ENCODE measurements at places on chromosomes 1 and 21.

DNA sequence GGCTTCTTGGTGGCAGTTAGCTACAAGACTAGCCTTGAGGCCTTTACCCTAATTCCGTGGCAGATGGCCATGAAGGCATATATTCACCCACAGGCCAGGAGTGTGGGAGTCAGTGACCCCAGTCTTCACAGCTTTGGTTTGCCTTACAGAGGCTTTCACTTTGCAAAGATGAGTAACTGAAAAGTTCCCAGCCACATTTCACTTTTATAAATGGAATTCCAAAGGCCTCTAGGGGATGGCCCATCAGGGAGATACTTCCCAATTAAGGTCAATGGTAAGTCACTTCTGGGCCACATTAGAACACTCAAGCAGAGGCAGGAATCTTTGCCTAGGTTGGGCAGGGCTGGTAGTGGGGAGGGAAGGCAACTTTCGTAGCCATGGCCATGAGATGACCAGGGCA, 13.1 kb upstream of the HEYL start:
- no peak for DNase-seq

GRCh38 chr1:183730886-183731573, 73.9 kb upstream of the RGL1 start:
- no peak for DNase-seq

DNA sequence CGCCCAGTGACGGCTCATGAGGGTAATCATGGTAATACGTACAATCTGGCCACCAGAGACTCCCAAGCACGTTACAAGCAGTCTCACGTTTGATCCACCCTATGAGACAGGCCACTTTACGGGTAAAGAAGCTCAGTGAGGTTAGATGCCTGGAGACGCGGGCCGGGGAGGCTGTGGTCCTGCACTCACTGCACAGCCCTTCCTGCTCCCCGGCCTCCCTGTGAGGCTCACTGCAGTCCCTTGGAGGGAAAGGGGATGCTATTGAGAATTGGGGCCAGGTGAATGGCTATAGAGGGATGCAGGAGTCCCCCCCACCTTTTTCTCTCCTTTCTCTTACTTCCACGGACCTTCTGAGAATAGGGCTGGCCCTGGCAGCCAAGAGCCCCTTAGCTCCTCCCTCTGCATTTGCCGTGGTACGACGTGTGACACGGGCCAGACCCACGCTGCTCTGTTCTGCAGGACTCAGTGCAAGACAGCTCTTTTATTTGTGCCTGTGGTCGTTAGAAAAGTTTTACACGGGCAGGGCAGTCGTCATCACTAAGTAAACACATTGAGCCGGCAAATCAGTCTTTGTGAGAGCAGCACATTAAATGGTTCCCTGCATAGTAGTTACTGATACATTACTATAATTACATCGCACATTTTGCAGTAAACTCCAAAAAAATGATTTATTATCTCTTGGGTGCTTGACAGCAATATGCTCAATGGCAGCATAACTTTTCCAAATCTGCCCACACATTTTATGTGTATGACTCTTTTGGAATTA, 18.8 kb downstream of the KIF26B start:
- no peak for DNase-seq

- no peak for DNase-seq
Observed at GRCh38 chr1:43034778-43035177, 76.1 kb upstream of the SLC2A1 start.

DNA sequence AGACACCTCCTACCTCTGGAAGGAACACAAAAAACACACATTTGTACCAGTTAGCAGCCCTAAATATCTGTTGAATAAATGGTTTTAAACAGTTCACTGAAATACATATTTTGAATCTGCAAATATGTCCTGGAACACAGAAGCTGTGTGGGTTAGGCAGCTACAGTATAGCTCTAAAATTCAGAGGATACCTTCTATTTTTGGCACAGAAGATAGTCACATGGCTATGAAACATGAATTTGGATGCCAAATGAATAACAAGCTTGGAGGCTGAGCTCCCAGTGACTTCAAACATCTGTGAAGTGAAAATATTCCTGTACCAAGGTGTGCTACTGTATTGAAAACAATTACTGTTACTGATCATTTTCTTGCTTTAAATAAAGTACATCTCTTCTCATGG, 391.5 kb upstream of the ADGRL2 start:
- no peak for DNase-seq

DNA sequence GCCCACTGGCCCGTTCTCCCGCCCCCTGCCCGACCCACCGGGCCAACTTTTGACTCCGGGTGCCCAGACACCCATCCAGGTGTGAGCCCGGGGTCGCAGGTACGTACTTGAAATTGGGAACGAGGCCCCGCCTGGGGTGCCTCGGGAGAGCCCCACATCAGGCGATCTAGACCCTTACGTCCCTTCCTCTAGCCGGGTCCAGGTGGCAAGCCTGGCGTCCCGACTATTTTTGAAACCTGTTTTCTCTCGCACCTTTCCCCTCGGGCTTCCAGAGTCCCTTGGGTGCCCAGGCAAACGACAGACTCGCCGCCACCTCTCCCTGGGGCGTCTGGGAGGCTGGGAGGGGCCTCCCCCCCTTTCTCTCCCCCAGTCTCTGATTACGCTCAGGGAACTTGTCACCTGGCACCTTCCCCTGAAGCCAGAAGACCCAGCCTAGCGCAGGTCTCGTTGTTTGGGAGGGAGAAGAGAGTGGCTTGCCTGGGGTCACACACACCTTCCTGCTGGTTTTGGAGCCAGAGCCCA, 898 bp downstream of the LDLRAP1 start:
- no peak for DNase-seq

DNA sequence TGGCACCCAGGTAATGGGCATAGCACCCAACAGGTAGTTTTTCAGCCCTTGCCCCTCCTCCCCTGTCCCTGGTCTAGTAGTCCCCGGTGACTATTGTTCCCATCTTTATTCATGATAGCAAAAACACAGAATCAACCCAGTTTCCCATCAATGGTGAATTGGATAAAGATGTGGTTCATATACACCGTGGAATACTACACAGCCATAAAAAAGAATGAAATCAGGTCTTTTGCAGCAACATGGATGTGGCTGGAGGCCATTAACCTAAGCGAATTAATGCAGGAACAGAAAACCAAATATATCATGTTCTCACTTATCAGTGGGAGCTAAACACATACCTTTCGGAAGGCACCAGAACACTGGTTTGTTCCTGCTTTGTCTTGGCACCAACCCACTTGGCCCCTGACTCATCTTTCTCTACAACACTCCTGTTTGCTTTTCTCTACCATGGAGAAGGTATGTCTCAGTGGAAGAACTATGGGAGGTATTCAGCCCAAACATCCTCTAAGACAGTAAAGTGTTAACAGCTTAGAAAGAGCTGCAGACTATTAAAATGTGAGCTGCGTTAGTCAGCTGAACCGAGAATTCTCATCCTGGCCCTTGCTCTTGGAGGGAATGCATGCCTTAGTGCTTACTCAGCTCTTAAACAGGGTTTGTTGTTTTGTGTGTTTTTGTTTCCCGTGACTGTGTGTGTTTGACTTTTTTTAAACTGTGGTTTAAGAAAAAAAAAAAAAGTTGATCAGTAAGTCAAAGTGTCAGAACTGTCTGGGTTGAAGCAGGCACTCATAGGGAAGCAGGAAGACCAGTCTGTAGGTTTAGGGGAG, 203.0 kb downstream of the TOMM20 start:
- DNase-seq, result no peak

- DNase-seq, result no peak
Observed at GRCh38 chr1:7899741-7900140, 40.9 kb downstream of the TNFRSF9 start.

DNA sequence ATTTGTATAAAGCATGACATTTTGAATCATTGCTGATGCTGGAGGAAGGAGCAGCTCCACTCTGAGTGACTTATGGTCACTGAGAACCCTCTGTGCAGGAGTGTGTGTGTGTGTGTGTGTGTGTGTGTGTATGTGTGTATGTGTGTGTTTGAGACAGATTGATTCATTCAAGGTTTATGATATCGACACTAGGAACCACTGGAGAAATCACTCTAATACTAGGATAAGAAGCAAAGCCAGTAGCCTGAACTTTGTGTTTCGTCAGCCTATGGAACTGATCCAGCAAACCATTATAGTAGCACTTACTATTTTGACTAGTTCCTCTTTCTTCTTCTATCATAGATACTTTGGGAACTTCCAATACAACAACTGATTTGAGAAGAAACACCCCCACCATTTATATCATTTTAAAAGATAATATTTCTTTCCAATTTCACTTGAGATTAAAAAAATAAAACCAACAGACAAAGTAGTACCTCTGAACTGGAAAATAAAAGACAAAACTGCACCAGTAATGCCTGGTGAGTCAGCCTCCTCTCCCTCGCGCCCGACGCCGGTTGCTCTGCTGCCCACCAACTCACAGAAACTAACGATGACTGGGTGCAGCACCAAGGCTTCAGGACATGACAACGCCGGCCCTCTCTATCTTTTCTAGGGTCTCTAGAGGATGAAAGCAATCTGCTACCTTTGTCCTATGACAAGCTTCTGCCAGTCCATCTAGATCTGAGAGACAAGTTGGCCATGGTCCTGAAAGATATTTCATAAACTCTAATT, 20.9 kb downstream of the SLAMF1 start:
- peak; percentile 32 for DNase-seq

- DNase-seq, result no peak
Observed at GRCh38 chr1:77560741-77561140, 121.7 kb downstream of the ZZZ3 start.

- DNase-seq, result no peak
Observed at GRCh38 chr1:35555601-35556477, 1.4 kb downstream of the KIAA0319L start.

DNA sequence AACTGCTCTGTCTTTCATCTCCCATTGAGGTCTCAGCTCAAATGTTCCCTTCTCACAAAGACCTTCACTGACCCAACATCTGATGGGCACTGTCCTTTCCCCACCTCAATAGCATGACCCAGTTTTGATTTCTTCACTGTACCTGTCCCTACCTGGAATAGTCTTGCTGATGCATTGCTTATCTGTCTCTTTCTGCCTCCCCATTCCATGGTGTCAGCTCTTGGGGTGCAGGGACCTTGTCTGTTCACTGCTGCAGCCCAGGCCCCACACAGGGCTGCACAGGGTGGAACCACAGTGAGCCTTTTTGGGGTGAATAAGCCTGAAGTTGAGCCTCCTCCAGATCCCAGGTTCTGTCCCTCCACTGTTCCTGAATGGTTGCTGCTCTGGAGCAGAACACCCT, 414.9 kb downstream of the PTPRU start:
- DNase-seq, result no peak

GRCh38 chr1:54671985-54672608, 30.5 kb downstream of the MROH7 start:
- peak; percentile 20 for DNase-seq
